Cortex of kidney (tissue), 1 donor: ENCODE measurements at places on chromosomes 11 and 22.

DNA sequence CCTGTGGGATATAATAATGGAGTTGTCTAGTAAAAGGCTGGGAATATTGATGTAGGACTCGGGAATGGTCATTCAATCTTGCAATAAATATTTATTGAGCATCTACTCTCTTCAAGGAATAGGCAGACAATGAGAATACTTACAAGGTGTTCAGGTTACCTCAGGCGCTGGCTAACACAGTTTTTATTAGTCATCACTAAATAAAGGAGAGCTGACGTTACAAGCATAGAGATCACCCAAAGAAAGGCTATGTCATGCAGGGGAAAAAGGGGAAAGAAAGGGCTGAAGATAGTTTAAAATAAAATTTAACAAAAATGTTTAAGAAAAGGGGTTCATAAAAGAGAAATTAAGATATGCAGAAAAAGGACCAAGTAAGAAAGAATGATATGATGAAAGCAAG is 15.8 kb upstream of the CTSC start:
- no peak for DNase-seq

GRCh38 chr11:125365196-125365931 is 130.7 kb downstream of the FEZ1 start:
- no peak for DNase-seq

DNA sequence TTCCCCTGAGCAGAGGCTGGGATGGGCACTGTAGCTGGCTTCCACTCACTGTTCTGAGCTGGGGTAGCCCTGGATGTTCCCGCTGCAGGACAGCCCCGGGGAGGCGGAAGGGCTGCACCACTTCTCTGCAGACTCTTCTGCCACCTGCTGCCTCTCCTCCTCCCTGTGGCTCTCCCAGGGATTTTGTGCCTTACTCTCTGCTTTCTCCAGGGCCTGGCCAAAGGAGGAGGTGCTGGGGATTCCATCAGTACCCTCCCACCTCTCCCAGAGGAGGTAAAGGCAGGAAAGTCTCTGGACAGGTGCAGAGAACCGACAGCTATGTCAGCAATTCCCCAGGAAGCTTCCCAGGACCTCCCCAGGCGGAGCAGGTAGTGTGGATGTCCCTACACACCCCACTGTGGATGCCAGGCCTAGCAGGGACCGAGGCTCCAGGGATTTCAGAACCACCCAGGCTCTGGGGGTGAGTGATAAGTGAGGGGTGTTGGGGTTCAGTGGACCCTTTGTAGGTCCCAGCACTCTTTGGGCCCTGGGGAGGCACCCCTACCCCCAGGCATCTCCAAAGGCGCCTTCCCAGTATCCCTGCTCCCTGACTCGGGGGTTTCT is 11.3 kb downstream of the DUSP8 start:
- DNase-seq: no peak

DNA sequence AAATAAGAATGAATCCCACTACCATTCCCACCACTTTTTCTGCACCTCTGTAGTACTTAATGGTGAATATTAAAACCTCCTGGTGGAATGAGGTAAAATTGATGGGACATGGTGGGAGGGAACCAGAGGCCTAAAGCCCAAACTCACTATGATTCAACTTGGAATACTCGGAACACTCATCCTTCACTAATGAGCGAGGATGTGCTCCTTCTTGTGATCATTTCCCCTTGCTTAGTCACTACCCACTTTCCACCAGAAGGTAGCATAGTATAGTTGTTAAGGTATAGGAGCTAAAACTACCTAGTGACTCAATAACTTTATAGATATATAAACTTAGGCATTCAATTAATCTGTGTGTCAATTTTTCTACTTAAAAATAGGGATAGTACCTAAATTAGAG is 728.9 kb downstream of the OPCML start:
- DNase-seq: no peak

DNA sequence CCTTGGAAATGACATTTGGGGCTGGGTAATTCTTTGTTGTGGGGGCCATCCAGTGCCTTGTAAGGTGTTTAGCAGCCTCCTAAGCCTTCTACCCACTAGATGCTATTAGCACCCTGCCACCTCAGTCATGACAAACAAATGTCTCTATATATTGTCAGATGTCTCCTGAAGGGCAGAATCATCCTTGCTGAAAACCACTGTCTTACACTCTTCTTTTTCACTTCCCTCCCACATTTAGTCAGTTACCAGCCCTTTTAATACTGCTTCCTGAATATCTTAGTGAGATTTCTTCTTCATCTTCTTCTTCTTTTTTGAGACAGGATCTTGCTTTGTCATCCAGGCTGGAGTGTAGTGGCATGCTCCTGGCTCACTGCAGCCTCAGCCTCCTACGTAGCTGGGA is 33.1 kb downstream of the TNRC6B start:
- DNase-seq: no peak

DNA sequence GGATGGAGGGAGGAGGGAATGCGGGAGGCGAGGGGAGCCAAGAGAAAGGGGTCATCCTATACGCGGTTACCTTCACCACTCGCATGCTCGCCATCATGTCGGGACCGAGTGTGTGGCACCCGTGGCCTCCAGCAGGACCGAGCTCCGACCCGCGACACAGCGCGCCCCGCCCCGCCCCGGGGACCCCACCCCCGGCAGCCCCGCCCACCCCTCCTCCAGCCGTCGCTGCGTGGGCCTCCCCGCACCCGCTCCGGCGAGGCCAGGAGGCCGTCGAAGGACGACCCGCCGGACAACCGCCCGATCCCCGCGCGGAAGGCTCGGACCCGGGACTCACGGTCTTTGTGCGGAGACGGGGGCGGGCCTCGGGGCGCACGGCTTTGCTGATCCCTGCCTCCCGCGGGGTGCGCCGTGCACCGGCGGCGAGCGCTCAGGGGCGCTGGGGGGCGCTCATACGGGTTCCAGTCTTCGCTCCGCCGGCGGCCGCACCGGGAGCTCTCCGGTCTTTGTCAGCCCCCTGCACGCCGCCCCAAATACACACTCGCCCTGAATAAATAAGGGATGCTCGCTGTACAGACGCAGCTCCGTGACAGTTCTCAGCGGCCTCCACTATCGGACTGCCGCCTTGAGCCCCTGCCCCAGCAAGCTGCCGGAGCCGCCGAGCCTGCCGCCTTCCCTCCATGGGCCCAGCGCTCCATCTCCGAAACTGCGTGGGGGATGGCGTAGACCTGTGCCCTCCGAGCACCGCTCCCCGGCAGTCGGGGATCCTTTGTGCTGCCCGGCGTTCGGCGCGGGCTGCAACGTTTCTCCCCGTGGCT is at the start of gene UBE2L6:
UBE2L6 (minus strand) TSS at position 158 of the 815 bp plus-strand sequence; CDS start at position 97, 61 bp downstream.
- DNase-seq: no peak

DNA sequence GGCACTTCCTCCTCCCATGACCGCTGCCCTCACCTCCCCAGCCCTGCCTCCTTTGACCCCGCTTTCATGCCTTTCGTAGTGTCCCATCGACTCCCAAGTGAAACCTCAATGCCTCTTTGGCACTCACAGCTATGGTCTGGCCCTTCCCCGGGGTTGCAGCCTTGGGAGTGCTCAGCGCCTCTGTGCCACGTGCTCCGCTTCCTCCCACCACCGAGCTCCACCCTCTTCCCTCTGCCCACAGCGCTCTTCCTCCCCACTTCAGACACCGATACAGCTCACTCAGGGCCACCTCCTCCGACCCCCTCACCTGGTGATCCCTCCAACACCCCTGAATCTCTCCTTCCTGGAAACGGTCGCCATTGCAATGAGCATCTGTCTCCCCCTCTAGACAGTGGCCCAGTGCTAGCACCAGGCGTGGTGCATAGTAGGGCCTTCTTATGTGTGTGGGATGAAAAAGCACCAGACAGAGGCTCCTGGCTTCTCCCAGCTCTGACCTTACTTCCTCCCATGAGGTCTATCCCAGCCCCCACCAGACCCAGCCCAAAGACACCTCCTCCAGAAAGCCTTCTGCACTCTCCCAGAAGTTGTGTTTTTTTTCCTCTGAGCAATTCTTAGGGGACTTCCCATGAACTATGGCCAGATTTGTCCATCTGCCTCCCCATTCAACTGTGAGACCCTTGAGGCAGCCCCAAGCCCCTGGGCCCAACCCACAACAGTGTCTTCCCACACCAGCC is 16.4 kb upstream of the SCGB1A1 start:
- DNase-seq: no peak

DNA sequence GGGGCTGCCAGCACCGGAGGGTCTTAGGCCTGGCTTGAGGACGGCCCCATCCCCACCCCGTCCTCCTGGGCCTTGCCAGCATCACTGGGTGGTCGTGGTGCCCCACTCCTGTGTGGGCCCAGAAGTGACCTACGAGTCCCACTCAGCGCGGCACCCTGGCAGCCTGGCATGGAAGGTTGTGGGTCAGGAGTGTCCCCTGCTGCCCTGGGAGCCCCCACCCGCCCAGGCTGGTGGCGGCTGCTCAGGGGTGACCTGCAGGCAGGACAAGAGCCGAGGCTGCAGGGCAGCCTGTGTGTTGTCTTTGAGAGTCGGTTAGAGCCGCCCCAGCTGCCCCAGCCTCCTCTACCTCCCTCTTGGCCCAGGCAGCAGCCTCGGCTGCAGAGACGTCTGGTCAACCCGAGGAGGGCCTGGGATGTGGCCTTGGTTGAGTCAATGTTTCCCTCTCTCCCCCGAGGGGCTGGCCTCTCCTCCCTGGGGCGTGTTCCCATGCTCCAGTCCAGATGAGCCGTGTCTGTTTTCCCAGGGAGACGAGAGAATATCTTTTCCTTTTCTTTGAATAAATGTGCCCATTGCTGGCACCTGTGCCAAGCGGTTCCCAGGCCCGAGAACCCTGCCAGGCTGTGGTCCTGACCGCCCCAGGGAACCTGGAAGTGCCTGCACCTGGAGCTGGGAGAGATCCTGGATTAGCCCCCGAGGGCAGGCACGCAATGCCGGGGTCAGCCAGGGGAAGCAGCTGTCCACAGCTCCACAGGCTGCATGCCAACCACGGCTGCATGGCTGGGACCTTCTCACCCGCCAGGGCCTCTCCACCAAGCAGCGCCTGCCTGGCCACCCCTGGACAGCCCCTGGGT is 35.7 kb upstream of the MUC5AC start:
- DNase-seq: no peak

DNA sequence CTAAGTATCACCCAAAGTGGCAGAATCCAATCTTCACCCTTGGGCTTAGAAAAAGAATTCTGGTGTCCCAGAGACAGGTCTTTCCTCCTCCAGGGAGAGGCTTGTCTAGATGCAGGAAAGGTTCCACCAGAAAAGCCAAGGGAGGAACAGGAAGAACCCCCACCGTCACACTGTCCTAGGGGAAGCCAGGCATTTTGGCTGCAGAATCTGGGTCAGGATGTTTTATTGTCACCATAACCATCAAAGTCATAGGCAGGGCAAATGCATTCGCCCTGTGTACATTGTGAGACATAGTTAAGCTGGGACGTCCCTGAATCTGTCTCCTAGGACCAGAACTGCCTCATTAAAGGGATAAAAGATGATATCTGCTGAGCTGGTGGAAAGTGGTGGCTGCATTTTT is 590.5 kb downstream of the OPCML start:
- DNase-seq: no peak

GRCh38 chr11:110870816-110871522 is 158.7 kb upstream of the ARHGAP20 start:
- no peak for DNase-seq

DNA sequence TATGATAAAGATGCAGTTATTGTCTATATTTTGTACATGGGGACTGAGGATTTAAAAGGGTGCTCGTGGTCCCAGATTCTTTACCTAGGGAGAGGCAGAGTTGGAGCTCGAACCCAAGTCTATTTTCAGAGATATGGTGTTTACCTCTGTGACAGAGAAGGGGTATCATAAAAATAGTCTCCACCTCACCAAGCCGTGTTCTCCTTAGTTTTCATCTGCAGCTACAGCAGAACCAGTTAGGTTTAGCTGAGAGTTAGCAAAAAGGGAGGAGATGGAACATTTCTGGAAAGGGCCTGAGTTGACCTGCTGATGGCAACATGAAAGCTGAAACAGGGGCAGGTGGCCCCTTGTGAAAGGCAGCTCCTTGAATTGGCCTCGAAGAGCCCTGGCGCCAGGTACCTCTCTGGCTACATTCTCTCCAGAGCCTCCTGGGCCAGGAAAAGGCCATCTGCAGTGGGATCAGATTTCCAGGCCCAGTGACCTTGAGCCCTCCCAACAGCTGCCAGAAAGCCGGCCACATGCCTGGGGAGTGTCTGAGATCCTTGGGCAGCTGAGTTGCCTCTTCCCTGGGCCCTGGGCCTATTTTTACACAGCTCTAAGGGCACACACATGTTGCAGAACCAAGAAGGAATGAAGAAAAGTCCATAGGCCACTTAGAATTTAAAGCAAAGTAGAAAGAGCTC is 136.6 kb downstream of the NAV2 start:
- DNase-seq: no peak

- DNase-seq: no peak
Measured at GRCh38 chr11:43994196-43994595, 51.8 kb downstream of the C11orf96 start.

- DNase-seq: no peak
Measured at GRCh38 chr11:925158-925495, 543 bp upstream of the AP2A2 start.

DNA sequence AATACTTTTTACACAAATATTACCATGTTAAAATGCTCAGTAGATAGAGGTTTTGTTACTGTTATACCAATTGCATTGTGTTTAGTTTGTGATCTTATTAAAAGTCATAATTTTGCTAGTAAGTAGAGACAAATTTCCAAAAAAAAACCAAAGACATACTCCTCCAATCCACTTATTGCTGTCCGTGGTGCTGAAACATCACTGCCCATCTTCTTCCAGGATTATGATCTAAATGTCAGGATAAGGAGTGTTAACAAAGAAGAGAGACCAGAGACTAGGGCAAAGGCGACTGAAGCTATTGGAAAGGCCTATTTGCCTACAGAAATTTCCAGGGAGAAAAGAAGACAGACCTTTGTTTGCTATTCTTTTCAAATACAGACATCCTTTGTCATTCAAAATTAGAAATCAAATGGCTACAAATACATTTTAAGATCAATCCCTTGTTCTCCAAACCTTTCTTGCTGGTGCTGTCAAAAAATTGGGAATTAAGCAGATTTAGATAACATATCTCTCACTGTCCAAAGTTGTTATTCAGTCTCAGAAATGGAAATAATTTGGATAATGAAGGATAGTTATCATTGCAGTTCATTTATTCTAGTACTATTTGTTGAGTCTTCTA is 199.7 kb downstream of the C11orf91 start:
- no peak for DNase-seq

GRCh38 chr11:72814286-72815109 is at the start of gene ATG16L2:
ATG16L2 (plus strand) TSS chr11:72814411; CDS start chr11:72814446, 35 bp downstream.
- DNase-seq: no peak

- DNase-seq: no peak
Measured at GRCh38 chr11:20088397-20089225, 71.7 kb downstream of the DBX1 start.

GRCh38 chr11:44928816-44929215 is 21.9 kb downstream of the TP53I11 start:
- DNase-seq: no peak

GRCh38 chr11:48141475-48142122 is 75.0 kb upstream of the OR4B1 start:
- DNase-seq: no peak

DNA sequence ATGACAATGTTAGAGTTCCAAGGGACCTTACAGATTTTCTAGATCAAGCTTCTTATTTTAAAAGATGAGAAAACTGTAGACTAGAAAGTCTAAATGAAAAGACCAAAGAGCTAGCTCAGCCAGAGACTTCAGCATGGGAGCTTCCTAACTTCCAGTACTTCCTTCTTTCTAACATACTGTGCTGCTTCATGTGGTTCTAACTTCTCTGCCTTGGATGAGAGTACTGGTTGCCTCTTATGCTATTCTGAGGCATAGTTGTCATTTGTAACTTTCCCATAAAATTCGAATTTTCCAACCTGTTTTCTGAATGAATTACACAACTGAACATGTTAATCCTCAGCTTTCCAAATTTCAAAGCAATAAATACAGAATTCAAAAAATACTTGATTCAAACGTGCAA is 1.8 kb downstream of the MTMR2 start:
- DNase-seq: no peak

GRCh38 chr11:2462986-2463765 is 18.4 kb downstream of the KCNQ1 start:
- DNase-seq: no peak
